ENCODE measurements at places on chromosomes 16 and 17. TPM values are rescaled to one million over a fixed set of nuclear protein-coding genes. Genes with fewer than 3 reads are reported as not detected.

The CMTM2 gene
- total RNA-seq: not detected

The FGF11 gene
- 0.30 TPM for total RNA-seq

The TMEM107 gene
- 30.6 TPM for total RNA-seq

The PPY gene
- total RNA-seq: not detected

The SMIM36 gene
- total RNA-seq: not detected

The SLC22A31 gene
- 1.7 TPM for total RNA-seq

The FHOD1 gene
- 21.7 TPM for total RNA-seq

The RAB11FIP4 gene
- 0.34 TPM for total RNA-seq

The KCNJ16 gene
- not detected for total RNA-seq

The C16orf92 gene
- total RNA-seq: not detected

The CNTNAP4 gene
- not detected for total RNA-seq

The CDC6 gene
- total RNA-seq: 23.7 TPM

The HSPB9 gene
- total RNA-seq: not detected

The CACNG1 gene
- not detected for total RNA-seq

The FOXF1 gene
- 25.4 TPM for total RNA-seq

The KRTAP1-1 gene
- total RNA-seq: not detected

The TBC1D28 gene
- not detected for total RNA-seq

The RRAD gene
- 7.6 TPM for total RNA-seq

The GUCY2D gene
- not detected for total RNA-seq

The NLE1 gene
- total RNA-seq: 23.2 TPM

The DNAI2 gene
- total RNA-seq: not detected

The KCNJ18 gene
- not detected for total RNA-seq

The CCL14 gene
- total RNA-seq: not detected

The OTOP3 gene
- total RNA-seq: not detected

The FBXW10 gene
- total RNA-seq: not detected

The ESRP2 gene
- 0.30 TPM for total RNA-seq

The CUEDC1 gene
- 12.5 TPM for total RNA-seq

The ITGB4 gene
- total RNA-seq: under 0.01 TPM

The PLA2G10 gene
- not detected for total RNA-seq

The RCVRN gene
- total RNA-seq: not detected

The UTS2R gene
- not detected for total RNA-seq

The BFAR gene
- 57.1 TPM for total RNA-seq

The ALOX15 gene
- not detected for total RNA-seq

Data from bronchus fibroblast of lung (primary cell).